ENCODE measurements at places on chromosomes 13 and 19. TPM values are rescaled to one million over a fixed set of nuclear protein-coding genes. Genes with fewer than 3 reads are reported as not detected.

DNA sequence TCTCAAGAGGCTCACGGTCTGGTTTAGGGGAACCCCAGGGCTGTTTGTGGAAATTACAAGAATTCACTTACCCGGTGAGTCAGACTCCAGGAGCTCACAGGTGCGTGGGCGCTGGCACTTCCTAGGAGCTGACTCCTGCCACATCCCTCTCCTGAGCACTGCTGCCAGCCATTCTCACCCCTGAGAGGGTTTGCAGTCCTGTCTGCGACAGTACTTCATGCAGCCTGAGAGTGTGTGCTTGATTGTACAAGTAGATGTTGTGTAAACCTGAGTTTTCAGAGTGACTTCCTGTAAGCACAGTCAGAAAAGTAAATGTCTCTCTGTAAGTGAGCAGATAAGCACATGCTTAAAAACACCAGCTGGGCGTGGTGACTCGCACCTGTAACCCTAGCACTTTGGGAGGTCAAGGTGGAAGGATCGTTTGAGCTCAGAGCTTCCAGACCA, 8.1 kb downstream of the MRPL4 start:
- DNase-seq: no peak

- DNase-seq: no peak
Measured at GRCh38 chr19:28514166-28514565, 698.8 kb downstream of the UQCRFS1 start.

DNA sequence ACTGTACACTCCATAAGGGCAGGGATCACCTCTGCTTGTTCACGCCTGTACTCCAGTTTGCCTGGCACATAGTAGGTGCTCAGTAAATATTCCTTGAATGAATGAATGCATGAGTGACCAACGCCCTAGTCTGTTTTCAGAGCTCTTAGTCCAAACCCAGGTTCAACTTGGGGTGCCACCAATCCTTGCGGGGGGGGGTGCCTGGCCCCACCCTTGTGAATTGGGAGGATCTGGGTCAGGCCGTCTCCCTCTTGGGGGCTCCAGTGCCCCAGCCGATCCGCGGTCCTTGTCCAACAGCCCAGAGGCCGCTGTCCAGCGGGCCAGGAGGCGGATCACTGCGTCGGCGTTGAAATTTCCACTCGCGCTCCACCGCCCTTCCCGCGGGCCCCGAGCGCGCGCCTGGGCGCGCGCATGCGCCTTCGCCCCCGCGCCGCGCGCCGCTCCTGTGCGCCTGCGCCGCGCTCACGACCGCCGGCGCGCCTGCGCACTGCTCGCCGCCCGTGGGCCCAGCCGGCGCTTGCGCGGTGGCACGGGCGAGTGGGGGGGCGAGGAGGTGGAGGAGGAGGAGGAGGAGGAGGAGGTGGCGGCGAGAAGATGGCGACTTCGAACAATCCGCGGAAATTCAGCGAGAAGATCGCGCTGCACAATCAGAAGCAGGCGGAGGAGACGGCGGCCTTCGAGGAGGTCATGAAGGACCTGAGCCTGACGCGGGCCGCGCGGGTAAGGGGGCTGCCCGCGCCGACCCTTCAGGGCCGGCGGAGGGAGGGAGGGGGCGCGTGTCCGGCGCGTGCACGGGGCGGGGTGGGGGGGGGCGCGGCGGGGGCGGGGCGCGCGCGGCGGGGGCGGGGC, at the start of gene CRTC1:
Gene CRTC1, plus strand, starts transcription at position 572 of the 849 bp plus-strand sequence. Its CDS starts 23 bp downstream, at position 595.
- peak; percentile 88 for DNase-seq

GRCh38 chr13:110231348-110232047, 75.5 kb downstream of the COL4A1 start:
- no peak for DNase-seq

The PSG1 gene
- total RNA-seq: not detected

The LYPD3 gene
- total RNA-seq: 0.22 TPM

DNA sequence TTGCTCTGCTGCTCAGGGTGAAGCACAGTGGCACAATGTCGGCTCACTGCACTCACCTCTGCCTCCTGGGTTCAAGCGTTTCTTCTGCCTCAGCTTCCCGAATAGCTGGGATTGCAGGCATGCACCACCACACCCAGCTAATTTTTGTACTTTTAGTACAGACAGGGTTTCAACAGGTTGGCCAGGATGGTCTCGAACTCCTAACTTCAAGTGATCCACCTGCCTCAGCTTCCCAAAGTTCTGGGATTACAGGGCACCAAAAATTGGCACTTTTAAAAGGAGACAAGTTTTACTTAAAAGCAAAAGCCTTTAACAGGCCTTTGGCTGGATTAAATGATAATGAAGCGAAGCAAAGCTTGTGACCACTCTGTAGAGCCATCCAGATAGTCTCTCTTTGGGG, 12.5 kb upstream of the TSHZ3 start:
- DNase-seq: no peak

The IFNL1 gene
- not detected for total RNA-seq

GRCh38 chr19:11033251-11033650, 56.0 kb upstream of the LDLR start:
- DNase-seq: no peak

The ZFR2 gene
- not detected for total RNA-seq

DNA sequence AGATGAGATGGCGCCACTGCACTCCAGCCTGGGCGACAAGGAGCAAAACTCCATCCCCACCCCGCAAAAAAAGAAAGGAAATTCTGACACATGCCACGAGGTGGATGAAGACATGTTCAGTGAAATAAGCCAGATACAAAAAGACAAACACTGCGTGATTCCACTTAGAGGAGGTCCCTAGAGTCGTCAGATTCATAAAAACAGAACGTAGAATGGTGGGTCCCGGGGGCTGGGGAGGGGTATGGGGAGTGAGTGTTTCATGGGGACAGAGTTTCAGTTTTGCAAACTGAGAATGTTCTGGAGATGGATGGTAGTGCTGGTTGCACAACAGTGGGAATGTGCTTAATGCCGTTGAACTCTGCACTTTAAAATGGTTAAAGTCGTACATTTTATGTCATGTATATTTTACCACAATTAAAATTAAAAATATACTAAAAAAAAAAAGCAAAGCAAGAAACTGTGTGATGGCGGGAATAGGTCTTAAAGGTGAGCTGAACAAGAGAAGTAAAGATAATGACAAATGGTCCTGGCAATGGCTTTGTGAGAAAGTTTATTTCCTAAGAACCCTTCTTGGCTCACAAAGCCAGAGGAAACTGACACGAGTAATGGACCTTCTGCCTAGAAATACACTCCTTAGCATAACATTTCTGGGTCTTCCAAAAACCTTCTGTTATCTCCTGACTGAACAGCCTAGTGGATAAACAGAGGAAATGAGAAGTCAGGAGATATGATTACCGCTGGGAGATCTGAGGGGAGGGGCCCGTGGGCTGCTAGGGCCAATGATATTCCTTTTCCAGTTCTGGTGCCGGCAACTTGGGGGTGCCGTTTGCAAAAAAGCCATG, 4.2 kb upstream of the SPC24 start:
- DNase-seq: peak; percentile 47

DNA sequence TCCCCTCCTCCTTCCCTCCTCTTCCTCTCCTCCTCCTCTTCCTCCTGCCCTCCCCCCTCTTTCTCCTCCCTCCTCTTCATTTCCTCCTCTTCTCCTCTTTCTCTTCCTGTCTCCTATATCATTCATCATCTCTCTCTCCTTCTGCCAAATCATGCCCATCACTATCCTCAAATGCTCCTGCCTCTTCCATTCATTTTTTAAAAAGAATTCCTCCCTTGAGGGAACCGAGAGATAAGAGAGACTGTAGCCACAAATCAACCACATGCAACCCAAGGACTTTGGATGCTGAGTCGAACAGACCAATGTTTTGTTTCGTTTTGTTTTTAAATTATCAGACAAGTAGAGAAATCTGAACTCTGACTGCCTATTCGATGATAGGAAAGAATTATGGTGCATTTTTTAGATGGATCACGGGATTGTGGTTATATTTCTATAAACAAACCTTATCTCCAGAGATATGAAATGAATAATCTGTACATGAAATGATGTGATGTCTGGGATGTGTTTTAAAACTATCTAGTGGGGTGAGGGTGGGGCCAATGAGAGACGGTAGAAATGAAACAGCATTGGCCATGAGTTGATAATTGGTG, 9.5 kb upstream of the ZNF541 start:
- no peak for DNase-seq

GRCh38 chr19:10642473-10643171, 11.5 kb upstream of the ILF3 start:
- DNase-seq: no peak

The PEAK3 gene
- 0.20 TPM for total RNA-seq

GRCh38 chr19:31337008-31337914, 12.0 kb downstream of the TSHZ3 start:
- DNase-seq: no peak

- no peak for DNase-seq
Measured at GRCh38 chr13:94710065-94710781, 2.1 kb downstream of the SOX21 start.

- DNase-seq: no peak
Measured at GRCh38 chr19:52648336-52649016, 10.3 kb upstream of the ZNF83 start.

DNA sequence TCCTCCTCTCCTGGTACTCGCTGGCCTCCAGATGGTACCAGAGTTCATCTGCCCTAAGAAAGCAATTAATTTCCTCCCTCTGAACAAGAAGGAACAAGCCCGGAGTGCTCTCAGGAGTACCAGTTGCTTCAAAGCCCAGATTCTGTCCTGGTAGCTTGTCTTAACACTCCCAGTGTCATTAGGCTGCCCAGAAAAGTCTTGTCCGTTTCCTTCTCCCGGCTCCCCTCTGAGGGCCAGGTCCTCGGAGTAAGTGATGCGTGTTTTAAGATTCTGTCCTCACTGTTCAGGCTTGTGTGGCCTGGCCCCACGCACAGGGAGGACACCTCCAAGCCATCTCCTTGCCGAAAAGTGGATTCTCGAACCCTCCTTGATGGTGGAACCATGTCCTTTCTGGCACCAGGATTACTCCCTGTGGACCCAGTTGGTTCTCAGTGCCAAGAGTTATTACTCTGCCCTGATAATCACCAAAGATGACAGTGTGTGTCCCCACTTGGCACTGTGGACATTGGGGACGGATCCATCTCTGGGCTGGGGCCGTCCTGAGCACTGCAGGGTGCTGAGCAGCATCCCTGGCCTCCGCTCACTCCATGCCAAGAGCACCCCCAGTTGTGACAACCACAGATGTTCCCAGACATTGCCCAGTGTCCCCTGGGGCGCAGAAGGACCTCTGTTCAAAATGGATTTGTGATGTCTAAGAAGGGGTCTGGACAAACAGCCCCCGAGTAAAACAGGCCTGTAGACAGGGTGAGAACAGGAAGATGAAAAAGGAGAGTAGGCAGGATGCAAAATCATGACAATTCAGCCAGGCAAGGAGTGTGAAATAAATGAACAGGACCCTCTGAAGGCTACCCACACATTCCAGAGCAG, 52.4 kb downstream of the RFX2 start:
- DNase-seq: no peak

GRCh38 chr19:14091081-14091812, 696 bp upstream of the SAMD1 start:
- DNase-seq: peak; percentile 63

The PIP5K1C gene
- total RNA-seq: 19.0 TPM

All from lung microvascular endothelial cell (primary cell).